ENCODE measurements at places on chromosomes 7 and 10.

GRCh38 chr7:20267482-20267881 lies 50.3 kb upstream of the MACC1 start:
- DNase-seq: no peak

GRCh38 chr7:128793181-128793547 lies 1.4 kb downstream of the CCDC136 start:
- DNase-seq: no peak

GRCh38 chr10:28768227-28768626 lies 90.9 kb downstream of the BAMBI start:
- DNase-seq: peak; percentile 67

- DNase-seq: peak; percentile 23
Observed at GRCh38 chr10:92688927-92689662, 660 bp upstream of the HHEX start.

DNA sequence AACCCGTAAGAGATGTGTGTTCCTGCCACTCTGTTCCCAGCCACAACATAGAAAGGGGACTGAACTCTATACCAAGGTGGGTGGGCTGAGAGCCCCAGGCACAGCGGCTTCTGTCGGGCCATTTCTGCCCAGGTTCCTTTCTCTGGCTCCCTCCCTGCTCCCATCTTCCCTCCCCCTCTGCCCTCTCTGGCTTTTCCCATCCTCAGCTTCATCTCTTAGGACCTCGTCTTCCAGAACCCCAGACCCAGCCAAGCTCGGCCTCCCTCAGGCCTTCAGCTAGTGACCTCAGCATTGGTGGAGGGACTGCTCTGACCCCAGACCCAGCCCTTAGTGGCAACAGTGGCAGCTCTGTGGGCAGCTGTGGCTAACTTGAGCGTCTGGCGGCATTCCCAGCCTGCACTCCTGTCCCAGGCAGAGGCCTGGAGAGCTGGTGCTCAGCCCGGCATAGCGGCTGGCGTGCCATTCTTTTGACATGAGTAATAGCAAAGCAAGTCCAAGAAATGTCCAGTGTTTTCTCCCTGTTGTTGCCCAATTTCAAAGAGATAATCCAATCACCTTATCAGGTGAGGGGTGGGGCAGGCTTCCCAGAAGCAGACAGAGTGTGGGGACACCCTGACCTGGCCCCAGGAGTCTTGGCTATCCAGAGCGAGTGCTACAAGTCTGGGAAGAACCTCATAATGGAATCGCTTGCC lies 15.9 kb downstream of the PTPRE start:
- DNase-seq: no peak

- no peak for DNase-seq
Observed at GRCh38 chr7:107427462-107427861, 42.4 kb upstream of the GPR22 start.
